ENCODE measurements at places on chromosomes 12 and 14.
A peak's percentile ranks its signal among the peaks of the same experiment; 100 is the strongest.

DNA sequence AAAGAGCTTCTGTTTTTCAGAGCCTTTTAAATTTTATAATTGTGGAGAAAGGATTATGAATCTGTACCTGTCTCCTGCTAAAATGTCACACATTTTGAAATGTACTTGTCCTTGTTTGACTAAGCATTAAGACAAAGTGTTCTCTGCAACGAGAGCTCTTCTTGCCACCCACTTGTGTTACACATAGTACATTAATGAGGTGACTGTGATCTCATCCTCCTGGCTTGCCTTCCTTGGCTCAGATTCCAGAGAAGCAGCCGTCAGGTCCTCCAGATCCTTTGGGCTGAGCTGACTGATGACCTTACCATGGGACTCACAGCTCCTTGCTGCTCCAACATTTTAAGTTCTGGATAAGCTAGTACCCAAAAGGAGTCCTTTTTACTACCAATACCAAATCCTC, 81.4 kb downstream of the BBS10 start:
- DNase-seq = no peak

DNA sequence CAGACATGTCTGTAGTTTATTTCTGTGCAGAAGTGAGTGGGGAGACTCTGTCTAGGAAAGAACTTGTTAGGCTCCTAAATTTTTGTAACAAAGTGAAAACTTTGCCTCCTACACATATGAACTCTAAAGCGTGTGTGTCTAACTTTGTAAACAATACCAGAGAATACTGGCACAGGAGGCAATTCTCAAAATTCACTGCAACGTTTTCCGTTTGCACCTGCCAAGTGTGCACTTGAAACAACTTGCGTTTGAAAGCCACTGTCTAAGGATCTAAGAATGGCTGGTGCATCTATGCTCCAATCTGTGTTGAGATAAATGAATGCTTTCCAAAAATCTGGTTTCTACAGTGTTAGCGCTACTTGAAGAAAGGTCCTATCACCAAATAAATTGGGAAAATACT, 15.3 kb downstream of the GRIP1 start:
- DNase-seq = no peak

GRCh38 chr14:95237958-95238340, 80.6 kb upstream of the DICER1 start:
- no peak for DNase-seq

DNA sequence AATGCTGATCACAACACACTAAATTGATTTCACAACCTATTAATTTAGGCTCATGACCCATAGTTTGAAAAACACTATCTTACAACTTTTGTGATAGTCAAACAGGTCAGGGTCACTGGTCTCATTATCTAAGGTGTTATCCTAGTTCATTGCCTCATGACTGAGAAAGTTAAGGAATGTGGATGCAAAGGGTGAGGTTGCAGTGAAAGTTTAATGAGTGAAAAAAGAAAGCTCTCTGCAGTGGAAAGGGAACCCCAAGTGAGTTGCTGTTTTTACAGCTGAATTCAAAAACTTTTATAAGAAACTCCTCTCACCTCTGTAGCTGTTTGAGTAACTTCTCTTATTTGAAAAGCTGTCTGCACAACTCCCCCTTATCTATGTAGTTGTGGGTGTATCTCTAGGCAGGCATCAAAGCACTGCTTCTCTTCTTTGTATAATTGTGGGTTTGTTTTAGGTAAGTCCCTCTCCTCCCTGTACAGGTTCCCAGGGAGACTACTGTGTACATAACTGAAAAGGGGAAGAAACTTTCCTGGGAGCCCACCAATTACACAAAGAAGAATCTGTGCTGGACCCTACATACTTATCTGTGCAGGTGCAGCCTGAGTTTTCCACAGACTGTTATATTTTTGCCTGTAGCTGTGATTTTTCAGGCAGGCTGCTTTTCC, 18.9 kb downstream of the DNAL1 start:
- DNase-seq = no peak

- DNase-seq = no peak
Measured at GRCh38 chr12:72006766-72007165, 68.1 kb downstream of the TPH2 start.

GRCh38 chr12:78087363-78087675, 256.6 kb downstream of the NAV3 start:
- DNase-seq = no peak

GRCh38 chr14:96161636-96162035, 43.0 kb upstream of the BDKRB2 start:
- DNase-seq = no peak

GRCh38 chr12:90021795-90022440, 313.3 kb upstream of the ATP2B1 start:
- no peak for DNase-seq

DNA sequence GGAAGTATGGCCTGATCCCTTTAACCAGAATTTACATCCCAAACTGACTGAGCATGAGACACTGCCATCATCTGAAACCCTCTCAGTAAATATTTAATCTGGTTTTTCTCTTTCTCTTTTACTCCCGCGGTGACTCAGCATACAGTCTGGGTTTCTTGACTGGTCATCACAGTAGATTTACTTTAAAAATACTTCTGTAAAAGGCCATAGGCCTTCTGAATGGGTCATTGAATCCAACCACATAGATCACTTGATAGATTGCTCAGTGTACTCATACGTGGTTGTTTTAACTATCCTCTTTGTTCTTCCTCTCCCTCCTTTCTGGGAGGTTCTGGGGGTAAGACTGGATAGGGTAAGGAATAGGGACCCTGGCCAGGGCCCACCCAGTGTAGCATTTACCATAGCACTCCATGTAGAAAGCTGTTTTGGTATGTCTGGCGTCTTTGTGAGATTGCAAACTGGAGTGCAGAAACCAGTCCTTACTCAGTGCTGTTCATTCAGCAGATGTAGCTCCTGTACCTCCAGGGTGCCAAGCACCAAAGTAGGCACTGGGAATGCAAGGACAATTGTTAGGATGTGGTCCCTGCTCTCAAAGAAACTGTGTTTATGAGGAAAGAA, 165.7 kb downstream of the SRGAP1 start:
- DNase-seq = peak; percentile 12

GRCh38 chr14:73251516-73252215, 14.4 kb downstream of the PAPLN start:
- DNase-seq = no peak

DNA sequence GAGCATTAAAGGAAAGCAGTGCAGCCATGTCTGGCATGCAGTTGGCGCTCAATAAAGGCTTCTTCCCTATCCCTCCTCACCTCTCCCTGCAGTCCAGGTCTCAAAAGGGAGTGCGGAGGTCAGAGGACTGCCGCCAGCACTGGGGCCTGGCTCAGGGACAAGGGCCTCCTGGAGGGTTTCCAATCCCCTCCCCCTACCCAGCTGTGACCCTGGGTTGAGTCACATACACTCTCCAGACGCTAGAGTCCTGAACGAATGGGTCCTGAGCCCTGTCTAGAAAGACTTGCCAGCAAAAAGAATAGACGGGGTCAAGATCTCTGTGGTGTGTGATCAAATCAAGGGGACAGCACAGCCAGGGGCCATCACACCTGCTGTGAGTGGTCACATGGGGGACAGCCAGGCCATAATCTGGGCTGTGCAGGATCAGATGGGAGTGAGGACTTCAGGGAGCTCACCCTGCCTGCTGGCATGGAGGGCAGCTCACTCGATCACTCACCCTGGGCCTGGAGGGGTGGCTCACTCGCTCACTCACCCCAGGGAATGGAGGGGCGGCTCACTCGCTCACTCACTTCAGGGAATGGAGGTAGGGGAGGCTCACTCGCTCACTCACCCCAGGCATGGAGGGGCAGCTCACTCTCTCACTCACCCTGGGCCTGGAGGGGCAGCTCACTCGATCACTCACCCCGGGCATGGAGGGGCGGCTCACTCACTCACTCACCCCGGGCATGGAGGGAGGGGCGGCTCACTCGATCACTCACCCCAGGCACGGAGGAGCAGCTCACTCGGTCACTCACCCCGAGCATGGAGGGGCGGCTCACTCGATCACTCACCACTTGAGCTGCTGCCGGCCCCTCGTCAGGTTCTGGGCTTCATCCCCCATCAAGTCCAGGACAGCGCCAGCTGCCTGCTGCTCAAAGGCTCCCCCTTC, 12.8 kb downstream of the CFAP73 start:
- DNase-seq = no peak

GRCh38 chr14:21498540-21499526, 12.3 kb downstream of the METTL3 start:
- DNase-seq = peak; percentile 32

- no peak for DNase-seq
Measured at GRCh38 chr12:4603946-4604345, 41.9 kb downstream of the DYRK4 start.

- DNase-seq = no peak
Measured at GRCh38 chr12:30862486-30862885, 64.1 kb upstream of the TSPAN11 start.

GRCh38 chr12:105352052-105352451, 21.6 kb downstream of the C12orf75 start:
- DNase-seq = peak; percentile 68

- no peak for DNase-seq
Measured at GRCh38 chr14:101599234-101599885, 38.1 kb downstream of the DIO3 start.

- peak; percentile 50 for DNase-seq
Measured at GRCh38 chr14:55339770-55340169, 68.5 kb downstream of the FBXO34 start.

- DNase-seq = no peak
Measured at GRCh38 chr14:70036665-70037064, 152.1 kb downstream of the SLC8A3 start.

DNA sequence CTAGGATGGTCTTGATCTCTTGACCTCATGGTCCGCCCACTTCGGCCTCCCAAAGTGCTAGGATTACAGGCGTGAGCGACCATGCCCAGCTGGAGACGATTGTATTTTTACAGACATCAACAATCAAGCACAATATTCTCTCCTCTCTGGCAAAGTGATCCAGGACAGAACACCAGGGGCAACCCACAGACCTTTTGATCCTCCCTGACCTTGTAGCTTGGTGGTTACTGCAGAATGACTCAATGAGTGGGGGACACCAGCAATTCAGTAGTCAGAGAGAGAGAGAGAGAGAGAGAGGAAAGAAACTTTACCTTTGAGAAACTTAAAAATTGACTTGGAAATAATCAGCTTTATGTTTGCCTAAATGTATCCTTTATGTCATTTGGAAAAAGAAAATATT, 51.2 kb downstream of the DRAM1 start:
- DNase-seq = no peak

DNA sequence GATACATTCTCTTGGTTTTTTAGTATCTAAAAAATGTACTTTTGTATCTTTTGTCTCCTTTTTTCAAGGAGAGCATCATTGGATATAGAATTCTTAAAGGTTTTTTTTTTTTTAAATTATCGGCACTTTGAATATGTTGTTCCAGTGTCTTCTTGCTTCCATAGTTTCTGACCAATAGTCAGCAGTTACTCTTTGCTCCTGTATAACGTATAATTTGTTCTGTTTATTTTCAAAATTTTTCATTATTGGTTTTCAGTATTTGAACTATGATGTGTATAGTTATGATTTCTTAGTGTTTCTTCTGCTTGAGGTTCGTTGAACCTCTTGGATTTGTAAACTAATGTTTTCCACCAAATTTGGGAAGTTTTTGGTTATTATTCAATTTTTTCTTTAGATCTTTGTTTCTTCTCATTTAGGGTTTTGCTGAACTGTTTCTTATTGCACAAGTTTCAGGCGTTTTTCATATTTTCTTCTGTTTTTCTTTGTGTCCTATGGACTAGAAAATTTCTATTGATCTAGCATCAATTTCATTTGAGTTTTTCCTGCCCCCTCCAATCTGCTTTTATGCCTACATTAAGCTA, 93.9 kb downstream of the PLBD1 start:
- DNase-seq = no peak

GRCh38 chr14:38339696-38340095, 83.8 kb upstream of the CLEC14A start:
- no peak for DNase-seq

DNA sequence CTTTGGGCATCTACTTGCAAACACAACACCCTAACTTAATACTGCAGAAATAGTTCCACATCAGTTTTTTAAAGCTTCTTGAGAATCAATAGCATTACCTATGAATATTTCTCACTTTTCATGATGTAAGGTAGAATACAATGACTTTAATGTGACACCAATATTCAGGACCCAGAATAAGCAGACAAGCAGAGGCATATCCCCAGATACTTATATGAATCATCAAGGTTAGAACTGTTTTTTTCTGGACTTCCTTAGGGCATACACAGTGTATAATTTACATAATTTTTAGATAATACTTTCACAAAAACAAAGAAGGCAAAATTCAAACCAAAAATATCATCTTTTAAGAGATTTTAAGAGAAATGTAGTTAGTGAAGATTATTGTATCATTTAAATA, 885.8 kb downstream of the FSCB start:
- no peak for DNase-seq

All from GM20000 (cell line).